ENCODE measurements at places on chromosomes 1 and 21.
A peak's percentile ranks its signal among the peaks of the same experiment; 100 is the strongest.

GRCh38 chr1:77104672-77105071, 114.6 kb downstream of the PIGK start:
- DNase-seq: no peak

GRCh38 chr1:111648806-111649205, 29.2 kb downstream of the RAP1A start:
- no peak for DNase-seq

- DNase-seq: peak; percentile 56
Measured at GRCh38 chr1:145720878-145721671, 1.8 kb downstream of the CD160 start.

- no peak for DNase-seq
Measured at GRCh38 chr1:160116283-160117147, 956 bp downstream of the ATP1A2 start.

Measured in NCI-H2081 (cell line).